ENCODE measurements at places on chromosomes 12 and 14.

DNA sequence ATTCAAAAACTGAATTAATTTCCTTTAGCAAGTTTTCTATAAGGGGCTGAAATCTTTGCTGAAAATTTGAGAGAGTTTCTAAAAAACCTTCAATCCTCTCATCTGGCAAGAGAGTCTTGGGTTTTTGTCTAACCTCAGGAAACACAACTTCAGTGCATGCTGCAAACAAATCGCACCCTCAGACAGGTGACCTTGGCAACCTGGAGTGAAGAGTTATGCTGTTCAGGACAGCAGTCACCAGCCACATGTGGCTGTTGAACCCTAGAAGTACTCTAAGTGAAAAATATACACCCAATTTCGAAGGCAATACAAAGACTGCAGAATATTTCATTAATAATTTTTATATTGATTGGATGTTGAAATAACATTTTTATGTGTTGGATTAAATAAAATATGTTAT, 184.8 kb downstream of the RPS29 start:
- DNase-seq, result no peak

- no peak for DNase-seq
Measured at GRCh38 chr12:110858848-110859247, 12.1 kb downstream of the CCDC63 start.

DNA sequence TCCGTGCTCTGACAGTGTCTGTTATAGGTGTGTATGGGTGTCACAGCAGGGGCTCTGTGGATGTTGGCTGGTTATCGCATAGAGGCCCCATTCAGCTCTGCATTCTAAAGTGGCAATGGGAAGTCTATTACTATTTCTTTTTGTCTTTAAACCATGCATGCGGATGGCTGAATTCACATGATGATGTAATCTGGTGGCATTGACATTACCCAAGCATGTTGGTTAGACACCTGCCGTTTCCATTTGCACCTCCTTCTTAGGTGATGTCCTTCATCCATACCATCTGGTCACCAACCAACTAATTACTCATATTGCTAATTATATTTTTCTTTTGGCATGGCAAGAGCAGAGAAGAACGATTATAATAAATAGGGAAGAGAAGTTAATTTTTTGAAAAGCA, 270.8 kb upstream of the RGS6 start:
- no peak for DNase-seq

DNA sequence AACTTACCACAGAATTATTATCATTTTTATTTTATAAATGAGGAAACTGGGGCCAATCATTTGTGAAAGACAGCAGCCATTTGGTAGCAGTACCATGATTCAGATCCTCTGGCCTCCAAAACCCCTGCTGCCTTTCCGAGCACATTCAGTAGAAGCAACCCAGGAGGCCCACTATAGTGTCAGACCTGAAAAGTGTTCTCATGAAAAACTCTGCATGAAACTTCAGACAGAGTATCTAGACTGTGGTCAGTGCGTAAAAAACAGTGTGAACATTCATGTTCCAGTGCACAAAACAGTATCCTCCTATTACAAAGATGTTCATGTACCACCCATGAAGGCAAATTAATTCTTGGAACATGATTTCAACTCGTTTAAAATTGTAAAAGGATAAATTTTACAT, 112.0 kb downstream of the EPS8 start:
- no peak for DNase-seq

DNA sequence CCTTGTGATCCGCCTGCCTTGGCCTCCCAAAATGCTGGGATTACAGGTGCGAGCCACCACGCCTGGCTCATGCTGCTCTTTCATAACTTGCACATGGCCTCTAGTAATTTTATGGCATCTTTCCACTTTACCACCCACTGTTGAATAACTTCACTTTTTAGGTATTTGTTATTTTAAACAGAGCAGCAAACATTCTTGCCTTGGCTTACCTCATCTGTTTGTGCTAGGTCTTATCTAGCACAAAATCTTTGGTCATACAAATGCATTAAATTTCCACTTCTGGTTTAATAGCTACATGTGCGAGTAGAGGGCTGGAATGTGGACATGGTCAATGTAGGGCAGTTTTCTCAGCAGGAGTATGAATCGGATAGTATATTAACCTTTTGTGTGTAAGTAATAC, 38.8 kb upstream of the ATF7IP start:
- no peak for DNase-seq

DNA sequence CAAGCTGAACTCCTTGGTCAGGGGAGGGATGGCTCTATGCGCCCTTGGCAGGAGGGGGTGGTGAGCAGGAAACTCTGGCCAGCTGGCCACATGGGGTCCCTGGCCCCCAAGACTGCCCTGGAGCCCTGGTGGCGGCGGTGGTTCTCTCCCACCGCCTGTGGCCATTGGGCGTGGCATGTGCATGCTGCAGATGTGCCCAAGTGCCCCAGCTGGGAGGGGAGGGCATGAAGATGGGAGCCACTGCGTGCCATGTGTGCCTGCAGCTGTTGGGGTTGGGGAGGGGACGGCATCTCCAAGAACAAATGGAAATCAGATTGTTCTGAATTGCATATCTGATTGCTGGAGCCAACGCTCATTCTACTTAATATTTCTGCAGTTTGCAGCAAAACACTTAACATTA, 115.7 kb upstream of the IGF1 start:
- no peak for DNase-seq

GRCh38 chr12:54051026-54051842, 2.4 kb upstream of the HOXC4 start:
- no peak for DNase-seq

GRCh38 chr12:113782873-113783272, 183.3 kb downstream of the RBM19 start:
- no peak for DNase-seq

DNA sequence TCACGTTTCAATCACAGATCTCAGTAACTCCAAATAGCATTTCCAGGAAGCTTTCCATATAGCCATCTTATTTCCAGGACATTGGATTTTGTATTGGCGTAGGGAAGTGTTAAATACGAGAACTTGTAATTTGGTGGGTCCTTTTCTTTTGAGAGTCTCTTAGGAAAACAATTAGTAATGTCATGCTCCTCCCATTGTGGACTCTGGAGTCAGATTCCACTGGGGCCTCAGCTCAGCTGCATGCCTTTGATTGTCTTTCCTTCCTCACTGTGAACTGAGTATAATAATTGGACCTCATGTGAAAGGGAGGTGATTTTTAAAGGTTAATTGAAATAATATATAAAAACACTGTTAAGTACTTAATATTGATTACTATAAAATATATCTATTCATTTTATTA, 462.6 kb downstream of the NPAS3 start:
- no peak for DNase-seq

GRCh38 chr12:26691234-26691970, 141.6 kb downstream of the ITPR2 start:
- DNase-seq, result no peak

GRCh38 chr12:29505122-29505521, 7.6 kb upstream of the OVCH1 start:
- DNase-seq, result no peak
